Kidney (tissue), 22 donors: ENCODE measurements at places on chromosomes 6 and 20.

DNA sequence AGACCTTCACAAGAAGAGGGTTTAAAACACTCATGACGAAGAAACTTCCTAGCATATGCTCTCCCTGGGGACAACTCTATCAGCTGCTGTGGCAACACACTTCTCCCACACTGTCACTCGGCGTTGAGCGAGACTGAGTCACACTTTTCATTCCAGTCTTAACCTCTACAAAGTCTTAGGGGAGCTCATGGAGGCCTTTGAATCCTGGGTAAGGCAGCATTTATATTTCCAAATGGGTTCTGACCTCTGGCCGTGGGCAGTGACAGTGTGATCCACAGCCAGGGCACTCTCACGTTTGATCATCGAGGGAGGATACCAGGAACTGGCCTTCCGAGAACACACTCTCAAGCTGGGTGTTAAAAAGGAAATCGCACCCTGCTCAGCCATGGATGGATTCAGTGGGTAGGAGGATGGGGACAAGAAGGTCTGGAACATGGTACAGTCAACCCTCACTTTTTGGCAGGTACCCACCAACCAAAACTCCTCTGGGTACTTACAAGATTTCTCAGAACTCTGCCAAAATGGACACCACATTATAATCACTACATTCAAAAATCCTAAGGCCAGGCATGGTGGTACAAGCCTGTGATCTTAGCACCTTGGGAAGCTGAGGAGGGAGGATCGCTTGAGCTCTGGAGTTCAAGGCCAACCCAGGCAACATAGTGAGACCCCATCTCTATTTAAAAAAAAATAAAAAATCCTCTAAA is 19.6 kb downstream of the RRBP1 start:
- DNase-seq: peak; percentile 70
- no peak overlapping the region for H3K4me3 ChIP-seq
- peaks cover 33% of the 10 kb centered on the region for H3K4me1 ChIP-seq
- peaks cover 7% of the 10 kb centered on the region for H3K36me3 ChIP-seq
- H3K27ac ChIP-seq: peak overlapping the region; percentile 53
- H3K27me3 ChIP-seq: no peaks in the 10 kb centered on the region

DNA sequence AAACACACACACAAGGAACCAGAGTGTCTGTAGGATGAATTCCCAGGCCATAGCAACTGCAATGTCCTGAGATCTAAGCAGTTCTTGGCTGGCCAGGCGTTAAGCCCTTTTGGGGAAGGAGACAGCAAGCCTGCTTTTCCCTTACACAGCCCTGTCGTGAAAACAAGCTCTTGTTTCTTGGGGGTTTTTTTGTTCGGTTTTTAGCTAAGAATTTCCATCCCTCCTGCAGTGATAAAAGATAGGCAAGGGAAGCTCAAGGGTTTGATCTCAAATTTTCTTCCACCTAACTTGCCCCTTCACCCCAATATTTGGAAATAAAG is 1.5 kb downstream of the TNFRSF21 start:
- no peaks in the 10 kb centered on the region for H3K36me3 ChIP-seq
- H3K4me1 ChIP-seq: no peaks in the 10 kb centered on the region
- H3K27me3 ChIP-seq: no peaks in the 10 kb centered on the region
- peak overlapping the region; percentile 68 for H3K4me3 ChIP-seq
- peak overlapping the region; percentile 59 for H3K27ac ChIP-seq

- H3K27me3 ChIP-seq: no peaks in the 10 kb centered on the region
- no peaks in the 10 kb centered on the region for H3K36me3 ChIP-seq
- no peak overlapping the region for H3K27ac ChIP-seq
- DNase-seq: no peak
- H3K4me3 ChIP-seq: no peak overlapping the region
- H3K4me1 ChIP-seq: no peaks in the 10 kb centered on the region
Observed at GRCh38 chr6:149154261-149154821, 163.2 kb upstream of the TAB2 start.

DNA sequence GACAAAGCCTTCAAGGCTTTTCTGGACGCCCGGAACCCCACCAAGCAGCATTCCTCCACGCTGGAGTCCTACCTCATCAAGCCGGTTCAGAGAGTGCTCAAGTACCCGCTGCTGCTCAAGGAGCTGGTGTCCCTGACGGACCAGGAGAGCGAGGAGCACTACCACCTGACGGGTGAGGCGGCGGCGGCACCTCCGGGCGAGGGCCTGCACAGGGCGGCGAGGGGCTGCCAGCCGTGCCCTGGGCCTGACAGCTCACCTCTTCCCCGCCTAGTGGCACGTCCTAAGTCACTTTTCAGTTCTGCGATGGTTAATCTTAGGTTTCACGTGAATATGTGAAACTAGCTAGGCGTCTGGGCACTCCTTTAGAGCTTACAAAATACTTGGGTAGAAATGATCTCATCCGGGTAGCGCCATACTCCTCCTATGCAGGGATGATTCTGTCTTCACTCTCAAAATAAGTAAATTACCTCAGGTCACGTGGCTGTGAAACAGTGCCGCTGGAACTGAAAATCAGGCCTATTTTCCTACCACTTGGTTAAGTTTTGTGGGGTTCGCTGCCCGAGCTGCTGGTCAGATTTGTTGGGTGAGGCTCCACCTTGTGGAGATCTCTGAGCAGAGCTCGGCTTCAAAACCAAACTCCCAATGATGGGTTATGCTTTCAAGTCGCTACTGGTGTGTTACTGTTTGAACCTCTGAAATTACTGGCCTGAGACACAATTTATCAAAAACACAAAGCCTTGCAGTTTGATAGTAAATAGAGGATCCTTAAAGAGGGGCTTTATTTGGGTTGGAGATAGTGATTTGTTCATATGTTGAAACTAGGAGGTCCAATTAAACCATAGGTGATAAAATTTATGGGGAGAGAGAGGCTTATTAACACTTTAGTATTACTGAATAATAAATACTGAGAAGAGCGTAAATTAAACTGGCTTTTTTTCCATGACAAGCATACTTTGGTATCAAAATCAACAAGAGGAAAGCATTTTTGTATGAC is 15.5 kb upstream of the CLDN20 start:
- no peaks in the 10 kb centered on the region for H3K27me3 ChIP-seq
- no peak overlapping the region for H3K27ac ChIP-seq
- H3K4me1 ChIP-seq: no peaks in the 10 kb centered on the region

DNA sequence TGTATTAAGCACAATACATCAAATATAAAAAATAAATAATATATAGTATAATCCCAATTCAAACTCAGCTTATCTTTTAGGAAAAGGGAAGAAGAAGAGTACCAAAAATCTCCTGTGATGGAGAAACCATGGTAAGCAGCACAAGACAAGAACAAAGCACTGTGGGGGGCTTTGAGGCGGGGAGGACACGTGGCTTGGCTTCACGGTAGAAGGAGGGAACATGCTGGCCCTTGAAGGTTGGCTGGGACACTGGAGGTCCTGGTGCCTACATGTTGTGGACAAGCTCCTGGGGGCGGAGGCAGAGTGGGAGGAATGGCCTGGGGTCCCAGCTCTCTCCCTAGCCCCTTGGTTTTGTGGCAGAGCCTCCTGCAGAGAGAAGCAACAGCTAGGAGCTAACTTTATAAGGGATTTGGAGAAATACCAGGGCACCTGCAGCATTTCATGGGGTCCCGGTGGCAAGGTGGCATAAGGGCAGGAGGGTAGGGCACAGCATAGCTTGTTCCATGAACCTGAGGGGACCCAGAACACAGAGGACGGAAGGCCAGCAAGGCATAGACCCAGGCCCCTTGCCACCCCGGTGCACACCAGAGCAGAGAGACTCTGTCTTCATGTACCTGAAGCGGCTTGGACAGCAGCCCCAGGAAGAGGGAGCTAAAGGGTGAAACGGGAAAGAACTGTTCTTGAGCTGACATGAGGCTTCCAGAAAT is 72.0 kb downstream of the LY86 start:
- no peaks in the 10 kb centered on the region for H3K4me1 ChIP-seq
- DNase-seq: no peak
- no peaks in the 10 kb centered on the region for H3K36me3 ChIP-seq
- no peaks in the 10 kb centered on the region for H3K27me3 ChIP-seq
- no peak overlapping the region for H3K27ac ChIP-seq

DNA sequence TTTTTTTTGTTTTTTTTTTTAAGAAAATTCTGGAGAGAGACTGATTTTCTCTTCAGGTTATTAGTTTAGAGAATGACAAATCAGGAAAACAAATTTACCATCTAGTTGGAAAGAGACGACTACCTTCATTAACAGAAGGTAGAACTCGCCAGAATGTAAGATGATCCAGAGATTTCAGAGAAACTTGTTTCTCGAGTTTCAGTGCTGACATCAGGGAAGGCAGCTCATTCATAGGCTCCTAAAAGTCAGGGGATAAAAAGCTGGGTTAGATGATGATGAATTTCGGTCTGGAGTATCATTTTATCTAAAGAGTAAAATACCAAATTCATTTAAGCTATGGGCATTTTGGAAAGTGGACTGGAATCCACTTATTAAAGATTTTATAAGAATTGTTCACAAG is 27.9 kb downstream of the ZNF334 start:
- no peaks in the 10 kb centered on the region for H3K36me3 ChIP-seq
- H3K4me1 ChIP-seq: no peaks in the 10 kb centered on the region
- H3K27me3 ChIP-seq: no peaks in the 10 kb centered on the region
- H3K4me3 ChIP-seq: no peak overlapping the region
- no peak for DNase-seq

- no peak overlapping the region for H3K27ac ChIP-seq
- no peak for DNase-seq
- no peaks in the 10 kb centered on the region for H3K27me3 ChIP-seq
- no peak overlapping the region for H3K4me3 ChIP-seq
- H3K4me1 ChIP-seq: no peaks in the 10 kb centered on the region
- H3K36me3 ChIP-seq: no peaks in the 10 kb centered on the region
Observed at GRCh38 chr6:86535100-86535499, 402.2 kb upstream of the HTR1E start.

DNA sequence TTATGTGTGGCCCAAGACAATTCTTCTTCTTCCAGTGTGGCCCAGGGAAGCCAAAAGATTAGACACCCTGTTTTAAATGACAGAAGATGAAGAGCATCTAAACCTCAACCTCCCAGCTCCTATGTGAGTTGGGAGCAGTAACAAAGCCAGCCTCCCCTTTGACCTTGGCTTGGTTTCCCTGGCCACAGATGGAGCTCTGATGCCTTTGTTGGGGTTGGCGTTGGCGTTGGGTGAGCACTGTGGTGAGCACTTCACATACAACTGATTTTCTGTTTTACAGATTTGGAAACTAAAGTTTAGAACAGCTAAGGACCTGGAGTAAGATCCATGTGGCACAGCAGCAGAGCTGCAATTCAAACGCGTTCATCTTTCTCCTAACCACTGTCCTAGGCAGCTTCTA is 22.1 kb downstream of the DAAM2 start:
- no peaks in the 10 kb centered on the region for H3K36me3 ChIP-seq
- no peak overlapping the region for H3K4me3 ChIP-seq
- DNase-seq: no peak
- H3K27me3 ChIP-seq: no peaks in the 10 kb centered on the region

GRCh38 chr6:81821449-81821848 is 69.0 kb upstream of the TENT5A start:
- no peaks in the 10 kb centered on the region for H3K27me3 ChIP-seq
- no peak overlapping the region for H3K27ac ChIP-seq
- H3K36me3 ChIP-seq: no peaks in the 10 kb centered on the region
- no peak for DNase-seq

DNA sequence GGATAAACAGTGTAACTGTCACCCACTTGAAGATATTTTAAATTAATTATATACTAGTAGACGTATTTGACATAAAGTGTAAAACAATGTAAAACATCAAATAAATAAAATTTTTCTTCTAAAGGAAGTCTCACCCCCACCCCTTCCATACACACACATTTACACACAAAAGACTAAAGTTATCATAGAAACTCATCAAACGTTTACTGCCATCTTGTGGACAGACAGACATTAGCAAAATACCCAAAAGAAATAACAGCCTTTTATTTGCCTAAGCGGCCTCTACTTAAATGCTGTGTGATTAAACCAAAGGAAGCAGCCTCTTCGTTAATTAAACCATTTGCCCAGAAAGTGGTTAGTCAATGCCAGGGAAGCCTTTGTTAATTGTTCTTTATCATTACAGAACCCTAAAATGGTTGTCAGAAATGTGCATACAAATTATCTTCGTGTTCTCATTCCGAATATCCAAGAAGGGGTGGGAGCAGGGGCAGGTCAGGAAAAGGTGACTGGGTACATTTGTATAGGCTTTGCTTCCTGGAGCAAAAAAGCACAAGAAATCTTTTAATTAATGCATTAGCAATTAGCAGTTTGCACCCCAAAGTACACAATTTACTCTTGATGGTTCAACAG is 176.2 kb upstream of the SASH1 start:
- DNase-seq: no peak
- H3K27ac ChIP-seq: no peak overlapping the region
- H3K27me3 ChIP-seq: no peaks in the 10 kb centered on the region
- no peaks in the 10 kb centered on the region for H3K4me1 ChIP-seq
- no peak overlapping the region for H3K4me3 ChIP-seq

GRCh38 chr6:121413879-121414278 is 21.6 kb upstream of the GJA1 start:
- no peaks in the 10 kb centered on the region for H3K36me3 ChIP-seq
- no peak overlapping the region for H3K4me3 ChIP-seq
- H3K4me1 ChIP-seq: no peaks in the 10 kb centered on the region
- no peak overlapping the region for H3K27ac ChIP-seq
- DNase-seq: no peak

DNA sequence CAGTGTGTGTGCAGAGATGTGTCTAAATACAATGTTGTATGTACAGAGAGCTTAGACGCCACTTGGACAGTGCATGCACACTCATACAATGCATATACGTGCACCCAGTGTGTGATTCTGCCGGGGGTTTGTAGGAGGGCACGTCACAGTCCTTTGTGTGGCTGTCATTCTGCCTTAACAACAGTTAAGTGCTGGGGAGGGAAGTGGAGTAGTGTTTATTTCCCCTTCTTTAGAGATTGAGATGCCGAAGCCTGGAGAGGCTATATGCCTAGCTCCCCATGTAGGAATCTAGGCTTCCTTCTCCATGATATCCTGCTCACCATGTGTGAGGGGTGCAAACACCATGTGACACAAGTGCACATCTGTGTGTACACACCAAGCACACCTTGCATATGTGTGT is 38.2 kb downstream of the MDFI start:
- no peaks in the 10 kb centered on the region for H3K36me3 ChIP-seq
- H3K27ac ChIP-seq: no peak overlapping the region
- H3K4me1 ChIP-seq: no peaks in the 10 kb centered on the region
- no peak overlapping the region for H3K4me3 ChIP-seq

DNA sequence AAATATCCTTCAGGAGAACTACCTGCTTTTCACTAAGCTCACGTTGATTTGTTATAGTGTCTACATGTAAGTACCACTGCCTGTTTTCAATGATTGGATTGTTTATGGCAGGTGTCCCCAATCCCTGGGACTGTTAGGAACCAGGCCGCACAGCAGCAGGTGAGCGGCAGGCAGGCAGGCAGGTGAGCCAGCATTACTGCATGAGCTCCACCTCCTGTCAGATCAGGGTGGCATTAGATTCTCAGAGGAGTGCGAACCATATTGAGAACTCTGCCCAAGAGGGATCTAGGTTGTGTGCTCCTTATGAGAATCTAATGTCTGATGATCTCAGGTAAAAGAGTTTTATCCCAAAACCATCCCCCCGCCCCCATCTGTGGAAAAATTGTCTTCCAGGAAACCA is 303.3 kb downstream of the EYA4 start:
- no peaks in the 10 kb centered on the region for H3K4me1 ChIP-seq
- H3K27me3 ChIP-seq: no peaks in the 10 kb centered on the region
- no peak for DNase-seq
